ENCODE measurements at places on chromosomes 7 and 10. TPM values are rescaled to one million over a fixed set of nuclear protein-coding genes. Genes with fewer than 3 reads are reported as not detected.

FAM25G gene
- not detected for total RNA-seq

PLXDC2 gene
- 1.00 TPM for total RNA-seq

ELMO1 gene
- 4.4 TPM for total RNA-seq

HGF gene
- 0.36 TPM for total RNA-seq

SRI gene
- 81.8 TPM for total RNA-seq

CHAT gene
- total RNA-seq = not detected

CYP26C1 gene
- under 0.01 TPM for total RNA-seq

All from melanocyte of skin (primary cell).